ENCODE measurements at places on chromosomes 16 and 17.

DNA sequence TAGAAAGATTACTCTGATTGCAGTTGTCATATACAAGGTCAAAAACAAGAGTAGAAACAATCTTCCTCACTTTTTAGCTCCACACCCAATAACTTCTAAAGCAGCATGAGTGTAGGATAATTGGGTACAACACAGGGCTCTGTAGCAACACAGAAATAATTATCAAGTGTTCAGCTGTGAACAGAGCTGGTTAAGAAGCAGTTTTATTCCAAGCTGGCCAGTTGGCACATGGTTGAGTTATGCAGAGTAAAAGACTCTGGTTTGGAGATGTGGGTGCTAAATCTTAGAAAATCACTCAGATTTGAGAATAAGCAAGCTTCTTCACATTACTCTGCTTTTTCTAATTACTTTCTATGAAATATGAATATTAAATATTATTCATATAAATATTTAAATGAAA is 118.5 kb downstream of the KIF2B start:
- DNase-seq = no peak

DNA sequence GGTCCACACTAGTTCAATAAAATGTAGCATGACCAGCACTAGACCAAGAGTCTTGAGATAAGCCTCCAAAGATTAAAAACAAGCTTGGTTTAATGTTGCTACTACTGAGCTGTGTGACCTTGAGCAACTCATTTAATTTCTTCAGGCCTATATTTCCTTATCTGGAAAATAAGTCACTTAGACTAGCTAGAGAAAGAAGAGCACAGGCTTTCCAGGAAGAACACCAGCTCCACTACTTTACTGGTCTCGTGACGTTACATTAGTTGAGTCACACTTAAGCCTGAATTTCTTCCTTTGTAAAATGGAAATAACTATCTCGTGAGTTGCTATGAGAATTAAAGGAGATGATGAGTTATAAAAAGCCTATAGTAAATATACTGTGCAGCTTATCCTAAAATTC is 5.4 kb downstream of the HELZ start:
- DNase-seq = no peak

GRCh38 chr16:19804538-19805323 is 79.9 kb downstream of the GPRC5B start:
- no peak for DNase-seq

- DNase-seq = no peak
Measured at GRCh38 chr16:81277541-81278080, 37.2 kb upstream of the GAN start.

DNA sequence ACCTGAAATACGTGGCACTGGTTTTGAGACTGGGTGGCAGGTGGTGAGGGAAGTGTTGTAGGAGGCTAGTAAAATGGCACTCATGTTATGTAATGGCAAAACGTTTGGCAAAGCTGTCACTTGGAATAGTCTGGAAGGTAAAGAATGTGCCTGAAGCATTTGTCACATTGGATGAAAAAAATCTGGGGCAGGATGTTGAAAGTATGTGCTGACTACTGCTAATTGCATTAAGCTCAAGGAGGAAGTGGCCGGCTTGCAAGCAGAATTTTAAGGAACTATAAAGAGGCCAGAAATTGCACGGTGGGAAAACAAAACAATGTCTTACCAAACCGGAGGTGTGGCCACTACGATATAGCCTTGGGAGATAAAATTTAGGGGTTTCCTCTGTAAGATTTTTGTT is 26.6 kb upstream of the NLRP1 start:
- DNase-seq = no peak

GRCh38 chr17:66950886-66951604 is 13.5 kb upstream of the CACNG4 start:
- DNase-seq = no peak

GRCh38 chr17:336110-337021 is 16.2 kb downstream of the RPH3AL start:
- DNase-seq = no peak

- no peak for DNase-seq
Measured at GRCh38 chr16:7979448-7980132, 610.7 kb downstream of the TMEM114 start.

- DNase-seq = no peak
Measured at GRCh38 chr16:10664720-10665126, 30.0 kb downstream of the TEKT5 start.

DNA sequence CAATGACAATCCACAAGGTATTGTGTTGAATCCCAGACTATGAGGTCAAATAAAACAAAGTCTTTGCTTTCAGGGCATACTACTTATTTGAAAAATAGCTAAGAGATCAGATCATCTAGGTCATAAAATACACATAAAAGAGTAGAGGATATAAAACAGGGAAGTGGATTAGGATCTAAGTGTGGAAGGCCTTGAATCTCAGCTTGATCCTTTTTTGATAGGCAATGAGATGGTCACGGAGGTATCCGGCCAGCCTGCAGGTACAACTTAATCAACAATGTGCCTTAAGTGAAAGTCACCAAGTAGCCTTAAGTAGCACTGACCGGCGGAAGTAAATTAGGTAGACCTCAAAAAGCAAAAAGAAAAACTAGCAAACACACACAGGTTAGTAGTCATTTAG is 901.7 kb downstream of the KCNJ2 start:
- no peak for DNase-seq

GRCh38 chr17:40810494-40810893 is 10.7 kb upstream of the KRT28 start:
- DNase-seq = no peak

- DNase-seq = no peak
Measured at GRCh38 chr16:61544165-61544564, 492.1 kb downstream of the CDH8 start.

GRCh38 chr17:13609941-13610340 is 8.2 kb upstream of the HS3ST3A1 start:
- no peak for DNase-seq

- DNase-seq = no peak
Measured at GRCh38 chr17:10744501-10745000, 14.7 kb upstream of the TMEM220 start.

DNA sequence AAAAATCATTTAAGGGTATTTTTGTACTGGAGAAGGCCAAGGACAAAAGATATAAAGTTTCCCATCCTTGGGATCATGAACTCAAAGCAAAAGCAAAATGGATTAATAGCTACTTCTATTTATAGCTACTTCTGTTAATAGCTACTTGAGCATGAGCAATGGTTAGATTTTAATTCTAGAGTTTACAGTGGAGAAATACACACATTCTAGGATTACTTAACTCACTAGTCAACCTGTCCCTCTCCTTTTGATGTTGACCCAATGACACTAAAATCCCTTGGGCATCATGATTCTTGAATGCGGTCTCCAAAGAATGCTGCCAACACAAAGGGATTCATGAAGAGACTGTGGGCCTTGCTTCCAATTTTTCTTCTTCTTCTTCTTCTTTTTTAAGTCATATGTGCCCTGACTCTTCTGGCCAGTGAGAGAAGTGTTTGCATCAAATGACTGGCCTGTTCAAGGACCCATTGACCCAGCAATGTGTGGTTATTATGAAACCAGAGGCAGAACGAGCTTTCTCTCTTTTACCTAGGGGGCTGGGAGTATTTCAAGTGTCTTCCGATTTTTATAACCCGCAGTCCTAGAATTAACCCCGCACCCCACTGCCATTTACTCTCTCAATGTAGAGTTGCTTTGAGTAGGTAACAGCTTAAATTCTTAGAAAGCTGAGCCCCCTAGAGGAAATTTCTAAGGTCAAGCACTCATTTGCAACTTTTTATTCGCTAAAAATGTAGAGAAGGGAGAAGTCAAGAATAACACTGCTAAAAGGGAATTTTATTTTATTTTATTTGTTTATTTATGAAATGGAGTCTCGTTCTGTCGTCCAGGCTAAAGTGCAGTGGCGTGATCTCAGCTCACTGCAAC is 34.6 kb downstream of the OTOA start:
- DNase-seq = no peak

DNA sequence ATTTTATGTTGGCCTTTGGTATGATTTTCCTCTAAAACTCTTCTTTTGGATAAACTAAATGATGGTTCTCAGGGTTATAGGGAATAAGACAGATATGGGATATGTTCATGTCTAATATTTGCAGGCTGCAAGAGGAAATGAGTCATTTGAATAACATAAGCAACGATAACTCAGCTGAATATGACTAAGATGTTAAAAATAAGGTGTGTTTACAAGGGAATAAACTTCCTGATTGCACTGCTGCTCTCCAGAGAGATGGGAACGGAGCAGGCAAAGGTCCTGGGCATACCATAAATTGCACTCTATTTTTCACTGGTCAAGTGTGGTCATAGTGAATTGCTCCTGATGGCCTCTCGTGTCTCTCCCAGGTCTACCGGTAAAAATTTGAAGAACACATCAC is 666.2 kb downstream of the TOX3 start:
- DNase-seq = no peak

DNA sequence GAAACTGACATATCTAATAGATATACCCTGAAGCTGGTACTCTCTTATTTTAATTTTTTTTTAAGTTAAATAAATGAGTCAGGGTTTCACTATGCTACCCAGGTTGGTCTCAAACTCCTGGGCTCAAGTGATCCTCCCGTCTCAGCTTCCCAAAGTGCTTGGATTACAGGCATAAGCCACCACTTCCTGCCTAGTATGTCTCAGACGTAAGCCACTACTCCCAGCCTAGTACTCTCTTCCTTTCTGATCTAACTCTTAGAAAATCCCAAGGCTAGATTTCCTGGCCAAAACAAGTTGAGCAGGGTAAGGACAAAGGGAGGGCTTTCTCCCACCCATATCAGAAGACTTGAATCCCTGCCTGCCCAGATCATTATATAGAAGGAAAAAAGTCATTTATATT is 33.7 kb downstream of the HOXB1 start:
- no peak for DNase-seq

DNA sequence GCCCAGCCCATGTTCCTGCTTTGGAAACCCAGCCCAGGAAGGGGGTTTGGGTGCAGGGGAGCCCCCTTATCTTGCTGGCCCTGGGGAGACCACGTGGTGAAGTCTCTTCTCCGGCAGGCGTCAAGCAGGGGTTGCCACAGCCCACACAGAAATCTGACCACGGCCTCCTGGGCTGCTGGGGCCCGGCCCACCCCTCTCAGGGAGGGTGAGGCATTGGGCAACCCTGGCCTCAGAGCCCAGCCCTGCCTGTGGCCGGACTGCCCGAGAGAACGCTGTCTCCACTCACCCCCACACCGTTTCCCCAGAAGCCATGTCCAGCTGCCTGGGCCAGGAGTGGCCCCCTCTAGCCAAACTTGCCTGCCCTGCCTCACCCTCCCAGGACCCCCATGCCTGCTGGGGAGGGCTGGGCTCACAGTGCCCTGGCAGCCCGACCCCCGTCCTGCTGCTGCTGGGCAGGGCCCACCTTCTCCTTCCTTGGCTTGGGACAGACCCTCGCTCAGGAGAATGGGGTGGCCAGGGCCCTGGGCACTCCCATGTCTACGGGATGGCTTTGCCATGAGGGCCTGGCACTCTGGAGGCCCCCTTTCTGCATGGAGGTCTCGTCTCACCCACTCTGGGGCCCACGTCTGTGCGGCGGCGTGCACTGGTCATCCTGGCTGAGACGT is 6.7 kb downstream of the RPUSD1 start:
- no peak for DNase-seq

DNA sequence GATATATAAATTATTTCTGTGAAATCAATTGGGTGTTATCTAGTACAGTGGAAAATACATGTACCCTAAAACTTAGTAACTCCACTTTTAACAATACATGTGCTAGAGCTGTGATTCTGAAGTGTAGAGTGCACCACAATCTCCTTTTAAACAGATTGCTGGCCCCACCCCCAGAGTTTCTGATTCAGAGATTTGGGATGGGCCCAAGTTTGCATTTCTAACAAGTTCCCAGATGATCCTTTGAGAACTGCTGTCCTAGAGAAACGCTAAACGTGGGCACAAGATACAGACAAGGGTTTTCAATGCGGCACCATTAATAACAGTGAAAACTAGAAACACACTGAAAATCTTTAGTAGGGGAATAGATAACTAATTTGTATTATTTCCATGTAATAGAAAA is 49.2 kb downstream of the NXPH3 start:
- DNase-seq = no peak

DNA sequence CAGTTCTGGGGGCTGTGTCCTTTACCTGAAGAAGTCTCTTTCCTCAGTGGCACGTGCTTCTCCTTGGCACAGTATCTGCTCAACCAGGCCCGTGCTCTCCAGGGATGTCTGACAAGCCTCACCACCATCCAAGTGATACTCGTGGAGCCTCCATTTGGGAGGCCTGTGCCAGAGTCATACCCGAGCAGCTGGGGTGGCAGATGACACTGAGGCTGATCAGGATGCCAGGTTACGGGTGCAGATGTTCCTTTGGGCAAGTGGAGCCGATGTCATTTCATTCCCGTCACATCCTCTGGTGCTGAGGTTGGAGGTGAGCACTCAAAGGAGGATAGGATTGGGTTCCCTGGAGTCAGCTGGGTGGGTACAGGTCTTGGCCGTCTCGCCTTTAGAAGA is 87.2 kb downstream of the KSR1 start:
- no peak for DNase-seq

- no peak for DNase-seq
Measured at GRCh38 chr17:17904166-17905035, 67.6 kb upstream of the SREBF1 start.

GRCh38 chr16:66521951-66522771 is 27.8 kb downstream of the TK2 start:
- DNase-seq = no peak

GRCh38 chr16:4987580-4988374 is 29.6 kb downstream of the SEC14L5 start:
- DNase-seq = no peak

DNA sequence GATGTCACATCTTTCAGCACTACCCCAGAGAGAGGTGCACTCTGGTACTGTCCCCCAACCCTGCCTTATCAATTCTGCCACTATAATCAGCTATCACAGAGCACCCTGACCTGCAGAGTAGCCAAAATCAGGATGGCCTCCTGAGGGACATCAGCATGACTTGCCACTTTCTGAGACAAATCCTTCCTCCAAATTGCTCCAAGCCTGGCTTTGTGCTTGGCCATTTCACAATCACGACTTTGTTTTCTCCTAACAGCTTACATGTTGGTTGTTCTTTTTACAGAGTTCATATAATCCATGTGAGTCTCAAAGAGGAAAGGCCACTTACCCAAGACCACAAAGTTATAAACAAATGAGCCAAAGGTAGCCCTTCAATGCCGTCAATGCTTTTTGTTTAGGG is 449.0 kb upstream of the CDH5 start:
- no peak for DNase-seq

DNA sequence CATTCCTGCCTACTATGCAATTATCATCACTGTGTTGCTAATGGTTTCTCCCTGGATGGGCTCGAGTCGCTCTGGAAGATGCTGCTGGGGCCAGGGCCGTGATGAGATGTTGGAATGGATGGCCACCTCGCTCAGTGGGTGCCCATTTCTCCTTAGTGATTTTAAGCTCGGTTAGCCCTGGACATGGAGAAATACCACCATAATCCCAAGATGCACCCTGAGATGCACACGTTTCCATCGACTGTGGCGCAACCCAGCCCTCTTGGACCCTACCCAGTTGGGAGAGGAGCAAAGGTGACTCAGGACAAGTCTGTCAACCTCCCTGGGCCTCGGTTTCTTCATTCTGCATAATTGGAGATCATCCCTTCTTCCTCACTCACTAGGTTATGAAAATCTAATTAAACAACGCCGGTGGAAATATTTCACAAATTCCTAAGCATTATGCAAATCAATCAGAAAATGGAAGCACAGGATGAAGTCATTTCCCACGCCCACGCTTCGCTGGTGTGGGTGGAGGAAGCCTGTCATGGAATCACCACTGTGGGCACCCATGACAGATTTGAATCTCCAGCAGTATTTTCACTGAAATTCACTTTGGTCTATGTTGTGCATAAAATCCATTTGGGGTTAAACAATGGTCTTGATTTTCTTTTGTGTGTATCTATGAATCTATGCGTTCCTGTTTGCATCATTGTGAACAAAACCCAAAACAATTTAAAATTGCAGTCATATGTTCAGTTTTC is 195.2 kb downstream of the AXIN2 start:
- no peak for DNase-seq

All from esophagus squamous epithelium (tissue), 5 donors.